Karpas-422 (cell line): ENCODE measurements at places on chromosomes 3 and 15.

GRCh38 chr3:112333002-112333380, at the start of gene CD200:
CD200 (plus strand) TSS chr3:112333156; CDS start chr3:112333213, 57 bp downstream.
- DNase-seq, result no peak

- DNase-seq, result no peak
These were observed 43.7 kb upstream of the POLR2M start for GRCh38 chr15:57662802-57663201.

GRCh38 chr3:50671331-50671730, 3.4 kb upstream of the DOCK3 start:
- DNase-seq, result no peak

GRCh38 chr3:136984837-136985236, 27.1 kb downstream of the IL20RB start:
- DNase-seq, result no peak

DNA sequence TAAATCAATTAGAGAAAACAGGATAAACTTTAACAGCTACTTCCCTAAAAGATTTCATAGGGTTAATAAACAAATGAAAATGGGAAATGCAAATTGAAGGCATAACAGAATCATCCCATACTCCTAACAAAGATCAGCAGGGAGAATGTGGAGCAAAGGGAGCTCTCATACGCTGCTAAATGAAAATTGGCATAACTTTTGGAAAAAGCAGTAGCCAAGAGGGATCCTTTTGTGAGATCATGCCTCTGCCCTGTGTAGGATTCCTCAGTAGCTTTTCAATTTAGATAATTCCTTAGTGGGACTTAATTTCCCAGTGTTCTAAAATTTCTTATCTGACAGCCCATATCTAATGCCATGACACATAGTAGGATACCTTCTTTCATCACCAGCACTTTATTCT, 18.2 kb downstream of the NIPA2 start:
- no peak for DNase-seq

- DNase-seq, result no peak
These were observed 45.4 kb downstream of the LIPC start for GRCh38 chr15:58477170-58477569.

GRCh38 chr3:42476225-42477125, 26.0 kb upstream of the VIPR1 start:
- no peak for DNase-seq

DNA sequence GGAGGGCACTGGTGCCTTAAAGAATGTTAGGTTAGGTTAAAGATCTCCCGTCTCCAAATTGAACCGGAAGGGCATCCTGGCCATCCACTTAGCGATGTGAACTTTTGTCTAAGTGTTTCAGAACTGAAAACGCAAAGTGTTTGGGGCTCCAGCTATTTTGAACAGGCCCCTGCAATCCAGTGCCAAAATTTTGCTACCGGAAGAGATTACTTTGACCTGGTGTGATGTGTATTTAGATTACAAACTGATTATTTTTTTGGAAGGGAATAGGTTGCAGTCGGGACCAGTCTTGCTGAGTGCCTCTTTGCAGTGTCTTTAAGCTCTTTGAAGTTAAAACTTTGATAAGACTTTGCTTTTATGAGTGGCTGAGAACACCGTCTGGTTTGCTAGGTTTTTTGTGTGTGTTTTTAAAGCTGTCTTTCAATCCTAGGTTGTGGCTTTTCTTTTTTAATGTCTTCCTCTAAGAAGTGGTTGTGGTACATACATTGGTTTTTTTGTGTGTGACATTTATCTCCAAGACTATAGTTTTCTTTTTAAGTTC, 179.6 kb downstream of the OR4M2 start:
- DNase-seq, result no peak

- DNase-seq, result no peak
These were observed 321.8 kb upstream of the STAC start for GRCh38 chr3:36058404-36059030.

- no peak for DNase-seq
These were observed 12.6 kb downstream of the KPNA1 start for GRCh38 chr3:122502139-122502538.

DNA sequence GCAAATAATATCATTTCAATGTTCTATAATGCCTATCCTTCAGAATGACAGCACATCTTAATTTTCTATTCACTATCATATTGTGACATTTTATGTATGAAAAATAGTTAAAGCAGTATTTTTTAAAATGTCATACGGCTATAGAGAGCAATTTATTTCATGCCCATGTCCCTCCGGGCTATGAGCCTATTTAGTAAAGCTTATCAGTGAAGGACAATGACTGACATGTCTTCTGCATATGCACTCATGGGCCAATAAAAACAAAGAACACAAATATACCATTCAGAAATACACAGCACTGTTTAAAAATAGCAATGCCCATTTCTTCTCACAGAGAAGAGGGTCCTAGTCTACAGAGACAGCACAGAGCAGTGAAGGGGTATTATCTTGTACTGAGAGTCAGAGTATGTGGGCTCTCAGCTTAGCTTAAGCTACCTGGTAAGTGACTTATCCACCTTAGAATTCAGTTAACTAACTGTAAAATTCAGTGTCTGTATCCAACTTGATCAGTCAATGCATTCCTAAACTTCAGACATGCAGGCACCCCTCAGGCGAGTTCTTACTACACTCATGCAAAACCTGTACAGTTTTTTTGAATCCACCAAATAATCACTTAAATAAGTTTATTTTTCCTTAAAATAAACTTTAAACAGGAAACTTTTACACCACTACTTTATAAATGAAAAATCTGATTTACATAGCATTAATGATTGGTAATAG, 9.0 kb downstream of the GOLIM4 start:
- no peak for DNase-seq

DNA sequence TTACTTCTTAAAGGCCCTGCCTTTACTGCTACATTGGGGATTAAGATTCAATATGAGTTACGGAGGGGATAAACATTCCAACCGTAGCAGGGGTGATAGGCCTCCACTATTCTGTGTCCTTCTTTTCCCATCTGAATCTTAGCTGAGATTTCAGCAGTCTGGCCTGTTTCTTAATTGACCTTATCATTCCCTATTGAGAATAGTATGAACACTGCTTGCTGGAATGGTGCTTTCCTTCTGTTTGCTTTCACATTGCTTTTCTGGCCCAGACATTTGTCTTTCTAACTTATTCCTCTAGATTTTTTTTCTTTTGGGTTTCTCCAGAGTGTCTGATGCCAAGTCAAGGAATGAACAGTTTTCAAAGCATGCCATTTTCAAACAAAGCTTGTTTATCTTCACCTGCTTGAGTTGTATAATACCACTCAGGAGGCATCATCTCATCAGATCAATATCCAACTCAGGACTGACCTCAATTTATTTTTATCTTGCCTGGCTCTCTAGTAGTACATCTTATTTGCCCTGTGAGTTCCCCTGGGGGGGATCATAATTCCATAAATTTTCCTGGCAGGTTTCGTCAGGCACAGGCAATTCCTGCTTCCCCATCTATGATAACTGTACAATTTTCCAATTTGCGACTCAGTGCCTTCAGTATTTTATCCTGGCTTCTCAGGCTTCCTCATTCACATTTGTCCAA, 161.1 kb upstream of the STT3B start:
- DNase-seq, result no peak

DNA sequence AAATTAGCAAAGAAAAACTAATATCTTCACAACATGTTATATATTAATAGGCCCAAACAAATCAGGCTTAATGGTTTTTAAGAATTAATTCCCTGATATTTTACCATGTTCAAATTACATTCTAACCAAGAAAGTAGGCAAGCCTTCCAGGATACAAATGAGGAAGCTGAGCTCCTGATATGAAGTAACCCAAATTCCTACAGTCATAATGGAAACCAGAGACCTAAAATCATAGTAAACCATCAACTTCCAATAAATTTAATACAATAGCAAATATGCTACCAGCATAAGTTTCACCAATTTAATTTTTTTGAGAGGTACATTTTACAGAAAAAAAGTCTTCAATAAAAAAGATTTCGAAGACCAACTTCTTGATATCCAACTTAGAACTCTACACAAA, 3.8 kb downstream of the DCBLD2 start:
- DNase-seq, result no peak

- peak; percentile 10 for DNase-seq
These were observed 44.1 kb downstream of the UMPS start for GRCh38 chr3:124774327-124774718.

- no peak for DNase-seq
These were observed 106.4 kb downstream of the PTPRG start for GRCh38 chr3:61667814-61668213.

DNA sequence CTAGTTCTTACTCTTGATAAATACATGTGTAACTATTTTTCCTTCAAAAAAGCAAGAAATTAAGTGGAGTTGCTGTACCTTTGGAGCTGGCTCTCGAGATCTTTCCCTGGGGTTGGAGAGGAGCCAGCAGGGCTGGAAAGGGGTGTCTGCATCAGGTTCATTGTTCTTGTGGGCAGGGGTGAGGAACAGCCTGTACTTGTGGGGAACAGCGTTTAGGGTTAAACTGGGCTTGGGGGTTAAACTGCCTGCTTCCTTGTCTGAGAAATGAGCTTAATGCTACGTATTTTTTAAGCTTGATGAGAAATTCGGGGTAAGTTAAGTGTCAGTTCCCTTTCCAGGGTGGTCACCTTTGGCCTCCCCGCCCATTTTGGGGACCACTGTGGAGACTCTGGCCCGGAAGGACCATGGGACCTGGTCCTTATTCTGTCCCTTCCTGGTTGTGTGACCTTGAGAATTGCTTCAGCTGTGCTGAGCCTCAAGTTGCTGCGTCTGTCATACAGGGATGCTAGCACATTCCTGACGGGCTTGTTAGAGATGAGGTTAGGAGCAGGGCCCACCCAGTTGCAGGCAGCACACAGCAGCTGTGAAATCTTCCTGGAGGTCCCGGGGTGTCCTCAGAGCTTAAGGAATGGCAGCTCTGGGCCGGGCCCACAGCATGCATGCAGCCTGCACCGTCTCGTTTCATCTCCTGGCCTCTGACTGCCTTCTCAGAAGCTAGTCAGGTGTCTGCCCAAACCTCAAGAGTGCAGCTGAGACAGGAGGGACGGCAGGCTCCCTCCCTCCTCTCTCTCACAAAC, 11.6 kb downstream of the H1-8 start:
- no peak for DNase-seq

DNA sequence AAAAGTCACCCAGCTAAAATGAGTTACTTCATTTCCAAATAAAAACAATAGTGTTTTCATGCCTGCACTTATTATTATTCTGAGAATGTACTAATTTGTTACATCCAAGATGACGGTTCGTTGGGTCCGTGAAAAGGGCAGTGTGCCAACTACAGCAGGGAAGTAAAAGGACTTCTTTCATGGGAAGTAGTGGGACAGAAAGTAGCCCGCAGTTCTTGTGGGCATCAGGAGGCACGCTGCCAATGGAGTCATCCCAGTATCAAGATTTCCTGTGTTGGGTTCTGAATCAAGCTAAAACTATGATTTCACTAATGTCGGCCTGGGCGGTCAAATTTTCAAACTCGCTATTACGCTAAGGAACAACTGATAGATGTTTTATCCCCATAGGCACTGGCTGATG, 254.5 kb upstream of the SOX2 start:
- DNase-seq, result no peak

DNA sequence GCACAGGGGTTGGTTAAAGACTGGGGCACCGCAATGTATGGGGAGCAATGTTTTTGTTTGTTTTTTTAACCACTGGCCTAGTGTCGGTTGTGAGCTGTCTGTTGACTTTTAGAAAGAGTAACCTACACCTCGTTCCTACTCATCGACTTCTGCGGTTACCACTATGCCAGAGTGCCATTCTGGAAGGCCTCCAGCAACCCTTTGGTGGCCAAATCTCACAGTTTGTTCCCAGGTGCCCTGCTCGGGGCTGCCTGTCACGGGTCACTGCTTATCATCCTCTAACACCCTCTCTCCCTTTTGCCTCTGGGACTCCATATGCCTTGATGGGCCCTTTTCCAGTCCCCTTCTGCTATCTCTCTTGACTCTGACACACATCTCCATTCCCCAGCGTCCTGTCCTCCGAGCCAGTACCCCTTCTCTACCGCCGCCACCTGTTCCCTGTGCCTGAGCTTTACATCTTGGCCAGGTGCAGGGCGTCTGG, 290.4 kb upstream of the C2CD4B start:
- DNase-seq, result no peak

GRCh38 chr3:171755656-171756055, 54.6 kb downstream of the PLD1 start:
- no peak for DNase-seq

DNA sequence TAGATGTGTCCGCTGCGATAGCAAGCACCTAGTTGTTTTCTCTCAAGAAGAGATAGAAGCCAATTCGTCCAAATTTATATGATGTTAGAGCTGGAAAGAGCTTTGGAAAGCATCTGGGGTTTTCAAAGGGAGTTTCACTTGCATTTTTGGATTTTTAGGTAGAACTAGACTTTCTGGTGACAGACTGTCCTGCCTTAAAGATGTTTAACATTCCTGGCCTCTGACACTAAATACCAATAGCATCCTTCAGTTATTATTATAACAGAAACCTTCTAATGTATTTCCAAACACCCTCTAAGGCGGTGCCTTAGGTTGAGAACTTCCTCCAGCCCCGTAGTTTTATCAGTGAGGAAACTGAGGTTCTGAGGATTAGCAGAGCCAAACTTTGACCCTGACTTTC, 305.3 kb downstream of the SATB1 start:
- no peak for DNase-seq

DNA sequence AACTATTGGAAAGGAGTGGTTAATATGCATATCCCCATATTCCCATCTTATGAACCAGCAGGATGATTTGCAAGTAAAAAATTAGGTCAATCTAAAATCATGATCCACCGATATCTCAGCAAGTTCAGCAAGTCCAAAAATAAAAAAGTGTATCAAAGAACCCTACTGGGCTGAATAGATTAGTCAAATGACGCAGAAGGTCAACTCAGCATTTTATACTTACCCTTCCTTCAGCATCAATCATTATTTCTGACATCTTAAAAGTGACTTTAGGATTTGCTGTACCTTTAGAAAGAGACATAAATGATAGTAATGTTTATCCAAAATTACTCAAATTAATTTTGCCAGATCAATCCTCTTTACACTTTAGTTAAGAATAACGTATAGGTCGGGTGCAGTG, 32.6 kb downstream of the DPP8 start:
- DNase-seq, result no peak

- DNase-seq, result peak; percentile 85
These were observed 1.3 kb downstream of the FAM43A start for GRCh38 chr3:194686816-194687637.

DNA sequence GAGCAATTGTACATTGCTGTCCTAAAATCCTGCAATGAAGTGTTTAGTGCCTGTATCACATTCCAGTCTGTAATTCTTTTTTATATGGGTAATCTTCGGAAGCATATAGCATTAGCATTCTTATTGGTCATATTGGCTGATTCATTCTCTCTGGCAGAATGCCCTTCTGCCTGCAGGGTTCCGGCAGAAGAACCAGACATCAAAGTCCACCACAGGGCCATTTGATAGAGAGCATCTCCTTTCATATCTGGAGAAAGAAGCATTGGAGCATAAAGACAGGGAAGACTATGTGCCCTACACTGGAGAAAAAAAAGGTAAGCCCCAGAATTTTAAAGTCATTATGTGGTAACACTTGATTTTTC, 39.6 kb downstream of the TMOD3 start:
- DNase-seq, result no peak
